ENCODE measurements at places on chromosomes 2 and 18.

DNA sequence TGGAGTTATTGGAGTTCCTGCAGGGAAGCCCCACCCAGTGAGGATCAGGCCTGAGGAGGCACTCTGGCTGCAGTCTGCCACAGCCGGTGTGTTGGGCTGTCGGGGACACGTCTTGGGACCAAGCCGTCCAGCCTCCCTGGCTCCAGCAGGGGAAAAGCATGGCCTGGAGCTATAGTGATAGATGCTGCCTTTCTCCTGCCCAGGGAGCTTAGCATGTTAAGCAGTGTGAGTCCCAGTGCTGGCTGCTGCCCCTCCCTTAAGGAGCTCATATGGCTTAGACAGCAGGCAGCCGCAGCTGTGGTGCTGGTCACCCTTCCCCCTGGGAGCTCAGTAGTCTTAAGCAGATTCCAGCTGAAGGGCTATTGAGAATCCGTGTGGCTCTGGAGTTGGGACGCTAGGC lies 78.9 kb downstream of the CERS6 start:
- DNase-seq, result no peak

DNA sequence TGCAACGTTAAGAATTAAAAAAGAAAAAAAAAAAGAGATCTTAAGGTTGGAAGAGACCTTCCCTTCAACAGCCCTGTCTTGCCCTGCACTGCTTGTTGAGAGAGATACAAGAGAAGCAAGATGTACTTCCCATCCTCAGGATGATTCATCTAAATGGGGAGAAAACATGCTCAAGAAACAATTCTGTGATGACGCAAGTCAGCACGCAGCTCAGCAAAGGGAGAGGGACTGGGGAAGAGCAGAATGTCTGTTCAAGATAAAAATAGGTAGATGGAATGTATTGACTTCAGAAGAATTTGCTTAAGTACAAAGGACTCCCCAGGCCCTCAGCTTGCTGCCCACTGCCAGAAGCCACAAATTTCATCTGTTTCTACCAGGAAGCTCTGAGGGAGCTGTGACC lies 198.2 kb upstream of the SPRED2 start:
- no peak for DNase-seq

DNA sequence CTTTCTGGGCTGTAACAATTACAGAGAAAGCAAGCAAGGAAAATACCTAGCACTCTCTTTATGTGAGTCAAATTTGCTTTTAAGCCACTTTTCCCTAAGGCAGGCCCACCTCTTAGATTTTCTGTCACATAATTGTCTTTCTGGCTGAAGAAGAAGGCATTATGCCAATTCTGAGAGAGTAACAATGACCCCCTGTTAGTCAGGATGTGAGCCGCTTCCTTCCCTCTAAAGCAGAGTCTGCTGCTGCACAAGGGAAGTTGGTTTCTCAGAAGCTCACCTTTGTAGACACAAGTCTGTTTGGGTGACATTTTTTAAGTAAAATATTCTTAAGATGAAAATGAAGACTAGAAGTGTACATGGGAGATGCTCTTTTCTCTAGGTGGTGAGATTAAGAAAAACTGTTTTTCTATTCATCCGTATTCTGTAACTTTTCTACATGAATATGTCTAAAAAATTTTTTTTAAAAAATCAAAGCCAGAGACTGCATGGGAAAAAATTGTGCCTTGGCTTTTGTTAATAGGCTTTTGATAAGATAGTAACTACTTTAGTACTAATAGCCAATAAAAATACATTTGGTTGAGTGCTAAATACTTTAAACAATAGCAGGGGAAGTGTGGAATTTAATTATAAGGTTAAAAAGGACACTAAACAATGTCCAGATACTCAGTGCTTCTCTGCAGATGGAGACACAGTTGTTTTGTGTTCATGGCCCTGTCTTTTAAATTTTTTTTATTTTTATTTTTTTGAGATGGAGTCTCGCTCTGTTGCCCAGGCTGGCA lies 33.4 kb upstream of the VPS54 start:
- no peak for DNase-seq

DNA sequence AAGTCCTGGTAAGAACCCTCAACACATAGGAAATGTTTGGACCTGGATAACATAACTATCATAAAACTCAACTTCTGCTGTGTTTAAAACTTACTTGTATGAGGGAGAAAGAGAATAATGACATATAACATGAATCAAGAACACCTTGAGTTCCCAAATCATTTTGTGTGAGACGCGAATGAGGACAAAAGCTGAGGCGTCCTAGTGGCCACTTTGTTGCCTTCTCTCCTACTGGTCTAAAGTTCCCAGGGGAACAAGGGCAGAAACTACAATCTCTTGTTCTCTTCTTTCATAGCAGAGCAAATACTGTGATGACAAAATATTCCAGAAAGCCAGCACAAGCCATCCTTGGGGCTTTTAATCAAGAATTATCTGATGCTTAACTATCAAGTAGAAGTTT lies 8.3 kb upstream of the LCT start:
- no peak for DNase-seq

- DNase-seq, result no peak
Measured at GRCh38 chr2:74226648-74227213, 28.3 kb downstream of the MTHFD2 start.

GRCh38 chr2:59684771-59685166 lies 868.7 kb downstream of the BCL11A start:
- no peak for DNase-seq

DNA sequence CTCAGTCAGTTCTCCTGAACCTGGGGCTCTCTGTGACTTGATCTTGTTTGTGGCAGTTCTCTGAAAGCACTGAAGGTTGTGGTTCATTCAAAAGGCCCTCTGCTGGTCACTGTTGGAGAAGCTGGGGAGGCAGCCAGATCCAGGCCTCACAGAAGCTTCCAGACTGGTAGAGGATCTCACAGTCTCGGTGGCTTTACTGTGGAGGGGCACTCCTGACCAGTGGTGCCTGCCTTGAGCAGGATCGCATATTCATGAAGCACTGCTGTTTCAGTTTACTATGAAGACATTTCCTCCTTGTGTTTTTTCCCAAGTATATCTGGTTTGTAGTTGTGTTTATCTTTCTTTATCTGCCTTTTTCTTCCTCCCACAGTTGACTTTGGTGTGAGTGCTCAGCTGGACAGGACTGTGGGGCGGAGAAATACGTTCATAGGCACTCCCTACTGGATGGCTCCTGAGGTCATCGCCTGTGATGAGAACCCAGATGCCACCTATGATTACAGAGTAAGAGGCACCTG lies 133.9 kb downstream of the MAP4K4 start:
- no peak for DNase-seq

GRCh38 chr2:46914578-46915230 lies 902 bp downstream of the MCFD2 start:
- no peak for DNase-seq

DNA sequence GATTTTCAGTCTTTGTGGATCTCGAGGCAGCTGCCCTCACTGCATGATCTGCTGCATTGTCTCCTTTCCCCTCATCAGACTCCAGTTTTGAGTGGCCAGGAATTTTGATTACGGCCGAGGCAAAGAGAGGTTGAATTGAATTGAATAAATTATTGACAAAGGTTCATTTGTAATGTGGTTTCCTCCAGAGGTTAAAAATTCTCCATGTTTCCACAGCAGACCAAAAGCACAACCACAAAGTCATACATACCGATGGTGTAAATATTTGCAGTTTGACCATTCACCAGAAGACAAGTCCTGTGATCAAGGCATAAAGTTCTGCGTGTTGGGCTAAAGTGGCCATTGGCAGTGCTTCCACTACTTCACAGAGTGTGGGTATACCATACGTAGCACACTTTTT lies 343.8 kb upstream of the MYT1L start:
- DNase-seq, result no peak

- DNase-seq, result no peak
Measured at GRCh38 chr2:215811003-215811402, 202.3 kb downstream of the MREG start.

DNA sequence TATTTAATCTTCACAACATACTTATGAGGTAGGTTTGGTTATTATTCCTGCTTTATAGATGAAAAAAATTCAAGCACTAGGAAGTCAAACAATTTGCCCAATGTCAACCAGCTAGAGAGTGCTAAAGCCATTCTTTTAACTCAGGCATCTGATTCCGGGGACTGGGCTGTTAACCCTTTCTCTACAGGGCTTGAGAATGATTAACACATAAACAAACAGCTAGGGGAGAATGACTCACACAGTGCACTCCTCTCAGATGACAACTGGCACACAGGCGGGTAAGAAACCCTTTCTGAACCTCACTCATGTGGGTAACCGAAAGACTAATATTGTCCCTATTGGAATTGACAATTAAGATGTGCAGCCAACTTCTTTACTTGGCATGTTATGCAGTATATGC lies 86.3 kb upstream of the FSHR start:
- DNase-seq, result no peak

DNA sequence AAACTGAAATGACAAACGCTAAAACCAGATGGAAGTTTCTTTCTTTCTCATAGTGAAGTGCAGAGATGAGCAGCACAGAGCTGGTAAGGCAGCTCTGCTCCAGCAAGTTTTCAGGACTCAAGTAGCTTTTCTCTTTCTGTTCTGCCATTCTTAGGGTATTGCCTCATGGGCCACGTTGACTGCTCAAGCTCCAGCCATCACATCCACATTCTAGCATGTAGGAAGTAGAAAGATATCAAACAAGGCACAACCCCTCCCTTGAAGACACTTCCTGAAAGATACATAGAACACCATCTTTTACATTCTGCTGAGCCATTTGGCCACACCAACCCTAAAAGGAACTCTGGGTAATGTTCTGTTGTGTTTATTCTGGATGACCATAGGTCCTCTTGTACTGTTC lies 48.5 kb upstream of the GLI2 start:
- no peak for DNase-seq

DNA sequence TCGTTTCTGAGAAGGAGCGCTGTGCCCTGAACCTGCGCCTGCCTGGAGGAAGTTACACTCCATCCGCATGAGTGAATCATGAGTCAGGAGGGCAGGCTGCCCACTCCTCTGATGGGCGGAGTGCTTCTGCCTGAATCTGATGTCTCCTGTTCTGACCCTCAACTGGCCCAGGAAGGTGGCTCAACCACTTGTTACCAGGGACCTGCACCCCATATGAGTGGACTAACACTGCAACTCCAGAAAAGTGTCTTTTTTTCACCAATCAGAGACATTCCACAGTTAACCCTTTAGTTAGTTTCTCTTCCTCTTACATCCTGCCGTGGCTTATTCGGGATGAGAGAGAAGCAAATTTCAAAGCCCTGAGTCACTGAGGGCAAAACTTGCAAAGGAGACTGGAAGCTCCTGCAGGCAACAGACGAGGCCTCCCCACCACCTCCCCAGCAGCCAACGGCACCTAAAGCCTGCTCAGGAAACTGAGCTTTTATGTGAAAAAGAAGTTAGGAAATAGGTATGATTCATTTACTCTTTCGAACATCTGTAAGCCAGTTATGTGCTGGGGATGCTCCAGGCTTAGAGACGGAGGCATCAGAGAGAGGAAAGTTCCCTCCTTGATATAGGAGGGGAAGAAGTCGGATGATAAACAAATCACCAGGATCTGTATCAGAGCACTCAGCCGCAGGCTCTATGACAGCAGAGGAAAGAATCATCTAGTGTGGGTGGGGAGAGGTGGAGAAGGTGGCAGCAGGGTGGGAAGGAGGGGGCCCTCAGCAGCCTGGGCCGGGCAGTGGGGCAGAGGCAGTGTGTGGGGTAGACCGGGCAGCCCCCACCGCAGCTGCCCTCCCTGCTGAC lies 30.9 kb downstream of the MBP start:
- peak; percentile 79 for DNase-seq

All from smooth muscle cell of the brain vasculature (primary cell).